ENCODE measurements at places on chromosomes 12 and 14.
A peak's percentile ranks its signal among the peaks of the same experiment; 100 is the strongest.

- DNase-seq, result no peak
These were observed 29.7 kb upstream of the PSMA6 start for GRCh38 chr14:35262436-35262835.

- peak; percentile 40 for DNase-seq
These were observed 83.2 kb upstream of the HMGA2 start for GRCh38 chr12:65740873-65741600.

DNA sequence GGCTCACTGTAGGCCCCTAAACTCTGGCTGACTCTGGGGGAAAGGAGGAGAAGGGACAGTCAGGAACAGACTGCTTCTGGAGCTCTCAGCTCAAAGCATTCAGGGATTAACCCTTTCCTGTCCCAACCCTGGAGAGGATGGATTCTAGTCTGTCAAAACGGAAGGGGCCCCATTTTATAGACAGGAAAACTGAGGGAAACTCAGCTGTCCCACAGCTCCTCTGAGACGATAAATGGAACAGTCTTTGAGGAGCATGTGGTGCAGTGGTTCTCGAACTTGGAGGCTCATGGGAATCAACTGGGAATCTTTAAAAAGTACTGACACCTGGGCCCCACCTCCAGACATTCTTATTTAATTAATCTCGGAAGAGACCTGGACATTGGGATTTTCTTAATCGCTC lies 23.7 kb downstream of the SRRM4 start:
- DNase-seq, result no peak

DNA sequence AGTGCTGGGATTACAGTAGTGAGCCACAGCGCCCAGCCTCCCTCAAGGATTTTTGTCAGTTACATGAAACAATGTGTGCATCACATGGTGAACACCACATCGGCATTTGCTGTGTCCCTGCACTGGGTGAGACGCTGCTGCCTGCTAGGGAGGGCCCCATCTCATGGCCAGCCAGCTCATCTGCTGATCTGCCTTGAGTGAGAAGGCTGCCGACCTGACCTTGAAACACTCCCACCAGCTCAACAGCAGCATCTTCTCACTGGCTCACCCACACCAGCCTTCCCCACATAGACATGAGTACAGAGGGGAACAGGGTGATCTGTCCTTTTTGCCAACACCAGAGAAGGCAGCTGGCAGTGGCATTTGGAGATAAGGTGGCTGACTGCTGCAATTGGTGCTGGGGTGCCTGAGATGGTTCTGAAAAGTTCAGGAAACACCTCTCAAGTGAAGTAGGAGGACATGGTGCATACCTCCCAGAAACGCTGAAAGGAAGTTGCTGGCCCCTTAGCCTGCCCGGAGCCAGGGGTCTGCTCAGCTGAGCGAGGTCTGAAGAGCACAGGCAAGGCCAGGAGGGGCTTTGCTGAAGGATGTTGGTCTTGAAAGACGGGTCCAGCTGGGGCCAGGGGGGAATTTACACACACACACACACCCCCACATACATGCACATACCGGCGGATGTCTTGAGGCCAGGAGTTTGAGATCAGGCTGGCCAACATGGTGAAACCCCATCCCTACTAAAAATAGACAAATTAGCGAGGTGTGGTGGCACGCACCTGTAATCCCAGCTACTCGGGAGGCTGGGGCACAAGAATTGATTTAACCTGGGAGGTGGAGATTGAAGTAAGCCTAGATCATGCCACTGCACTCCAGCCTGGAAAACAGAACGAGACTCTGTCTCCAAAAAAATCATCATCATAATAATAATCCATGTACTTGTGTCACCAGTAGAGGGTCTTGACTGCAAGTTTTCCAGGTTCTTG lies 14.3 kb upstream of the PPP1R13B start:
- no peak for DNase-seq

GRCh38 chr12:79451978-79452377 lies 238.8 kb downstream of the PAWR start:
- no peak for DNase-seq

Data from stimulated activated CD4-positive, alpha-beta T cell treated with anti-CD3 and anti-CD28 coated beads, Interleukin-1b, Interleukin-23, amount 100 ng/mL, for 4 hours (primary cell).